ENCODE measurements at places on chromosomes 7 and 10.
A peak's percentile ranks its signal among the peaks of the same experiment; 100 is the strongest.

DNA sequence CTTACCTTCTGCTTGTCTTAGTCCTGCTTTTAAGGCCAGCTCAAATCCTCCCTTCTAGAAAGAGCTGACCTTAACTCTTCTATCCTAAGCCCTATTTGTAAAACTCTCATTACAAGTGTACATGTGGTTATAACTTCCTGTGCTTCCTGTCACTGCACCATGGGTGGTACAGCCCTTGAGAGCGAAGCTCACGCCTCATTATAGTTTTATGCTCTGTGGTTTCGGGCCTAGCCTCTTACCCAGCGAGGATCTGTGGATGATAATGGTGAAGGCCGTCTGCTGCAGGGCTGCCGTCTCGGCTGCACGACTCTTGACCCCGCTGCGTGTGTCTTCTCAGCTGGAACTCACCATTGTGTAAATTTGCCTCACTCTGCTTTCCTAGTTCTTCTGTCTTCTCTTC is 74.6 kb downstream of the CUL1 start:
- DNase-seq, result peak; percentile 33

- no peak for DNase-seq
Measured at GRCh38 chr10:24744946-24745345, 21.3 kb upstream of the ARHGAP21 start.

- DNase-seq, result peak; percentile 54
Measured at GRCh38 chr10:26367771-26368170, 70.4 kb upstream of the APBB1IP start.

- DNase-seq, result no peak
Measured at GRCh38 chr7:77320137-77320536, 96.0 kb downstream of the GSAP start.

- no peak for DNase-seq
Measured at GRCh38 chr7:121385800-121386179, 10.3 kb downstream of the FAM3C start.

DNA sequence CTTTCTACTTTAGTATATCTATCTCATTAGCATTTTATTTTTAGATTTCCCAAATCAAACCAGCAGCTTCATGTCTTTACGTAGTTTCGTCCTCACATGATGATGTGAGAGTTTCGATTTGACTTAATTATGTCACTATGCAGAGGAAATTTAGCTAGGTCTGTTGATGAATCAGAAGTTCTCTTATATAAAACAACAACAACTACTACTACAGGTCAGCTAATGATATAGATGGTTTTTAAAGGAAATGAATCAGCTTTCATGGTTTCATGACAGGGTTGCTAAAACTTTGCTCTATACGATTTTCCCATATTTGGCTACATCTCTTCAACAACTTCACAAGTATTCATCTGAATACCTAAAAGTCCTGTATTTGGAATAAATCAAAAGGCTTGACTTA is 28.6 kb downstream of the JAZF1 start:
- DNase-seq, result peak; percentile 83

DNA sequence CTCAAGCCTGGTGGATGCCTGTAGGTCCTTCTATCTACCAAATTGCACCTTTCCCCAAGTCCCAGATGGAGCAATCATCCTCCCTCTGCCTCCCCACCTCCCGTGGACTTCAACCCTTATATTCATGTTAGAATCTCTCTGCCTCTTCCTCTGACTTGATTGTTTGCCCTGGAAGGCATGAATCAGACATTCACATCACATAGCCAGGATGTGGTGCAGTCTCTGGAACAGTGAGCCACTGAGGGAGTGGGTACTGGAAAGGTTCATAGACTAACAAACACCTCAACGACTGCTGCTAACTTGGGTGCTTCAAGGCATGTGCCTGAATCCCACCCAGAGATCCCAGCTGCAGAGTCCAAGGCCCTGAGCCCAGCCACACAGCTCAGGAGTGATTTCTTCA is 494.0 kb downstream of the TNS3 start:
- peak; percentile 68 for DNase-seq

DNA sequence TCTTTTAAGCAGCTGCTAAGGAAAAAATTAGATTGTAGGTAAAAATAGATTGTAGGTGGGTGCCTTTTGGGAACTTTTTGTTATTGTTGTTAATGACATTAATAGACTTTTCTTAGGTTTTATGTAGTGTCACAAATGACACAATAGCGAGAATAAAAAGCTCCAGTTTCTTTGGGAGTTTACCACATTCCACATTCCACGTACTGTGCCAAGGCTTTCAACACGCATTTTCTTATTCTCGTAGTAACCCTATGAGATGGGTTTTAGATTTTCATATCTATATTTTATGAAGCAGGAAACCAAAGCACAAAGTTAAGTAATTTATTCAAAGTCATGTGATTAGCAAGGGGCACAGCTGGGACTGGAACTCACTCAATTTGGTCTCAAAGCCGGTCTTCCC is 103.8 kb downstream of the XRCC2 start:
- no peak for DNase-seq

DNA sequence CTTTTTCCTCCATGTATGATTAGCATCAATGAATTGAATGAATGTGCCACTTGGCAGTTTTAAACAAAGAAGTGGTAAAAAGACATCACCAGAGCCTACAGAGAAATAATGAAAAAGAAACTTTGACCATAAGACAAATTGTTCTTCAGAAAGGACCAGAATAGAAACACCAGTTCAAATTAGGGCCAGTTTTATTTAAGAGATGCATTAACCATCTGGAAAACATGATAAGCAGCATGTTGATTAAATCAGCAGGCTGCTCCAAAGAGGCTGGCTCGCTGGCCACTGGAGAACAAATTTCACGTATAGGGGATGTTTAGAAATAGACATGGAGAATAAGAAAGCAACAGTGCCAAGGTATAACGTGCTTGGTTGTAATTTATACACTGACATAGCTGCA is 242.3 kb upstream of the AOAH start:
- no peak for DNase-seq

DNA sequence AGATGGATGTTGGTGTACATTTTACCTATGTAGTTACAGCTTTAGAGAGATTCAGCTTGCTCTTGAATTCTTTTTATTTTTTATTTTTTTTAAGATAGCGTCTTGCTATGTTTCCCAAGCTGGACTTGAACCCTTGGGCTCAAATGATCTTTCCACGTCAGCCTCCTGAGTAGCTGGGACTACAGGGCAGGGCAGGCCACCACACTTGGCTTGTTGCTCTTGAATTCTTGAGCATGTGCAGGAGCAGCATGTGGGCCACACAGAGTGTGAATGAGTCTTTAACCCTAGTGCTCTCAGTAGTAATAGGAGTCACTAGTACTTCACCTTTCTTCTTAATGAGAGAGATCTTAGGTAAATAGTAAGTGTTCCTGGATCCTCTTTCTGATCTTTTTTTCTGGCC is 26.7 kb upstream of the CYCS start:
- no peak for DNase-seq

DNA sequence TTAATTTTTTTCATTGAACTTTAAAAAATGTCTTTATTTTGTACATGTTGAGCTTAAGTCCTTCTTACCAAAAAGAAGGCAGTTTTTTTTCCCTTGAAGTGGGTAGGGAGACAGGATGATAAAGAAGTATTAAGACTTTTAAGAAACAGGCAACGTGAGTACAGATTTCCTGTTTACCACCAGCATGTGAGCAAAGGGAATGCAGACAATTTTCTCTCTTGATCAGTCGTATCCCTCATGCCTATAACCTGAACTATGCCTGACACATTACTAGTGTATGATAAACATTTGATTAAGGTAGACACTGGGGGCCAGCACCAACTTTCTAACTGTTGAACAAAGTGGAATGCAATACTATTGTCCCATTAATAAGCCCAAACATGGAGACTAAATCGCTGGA is 8.8 kb upstream of the OR2A2 start:
- DNase-seq, result no peak

DNA sequence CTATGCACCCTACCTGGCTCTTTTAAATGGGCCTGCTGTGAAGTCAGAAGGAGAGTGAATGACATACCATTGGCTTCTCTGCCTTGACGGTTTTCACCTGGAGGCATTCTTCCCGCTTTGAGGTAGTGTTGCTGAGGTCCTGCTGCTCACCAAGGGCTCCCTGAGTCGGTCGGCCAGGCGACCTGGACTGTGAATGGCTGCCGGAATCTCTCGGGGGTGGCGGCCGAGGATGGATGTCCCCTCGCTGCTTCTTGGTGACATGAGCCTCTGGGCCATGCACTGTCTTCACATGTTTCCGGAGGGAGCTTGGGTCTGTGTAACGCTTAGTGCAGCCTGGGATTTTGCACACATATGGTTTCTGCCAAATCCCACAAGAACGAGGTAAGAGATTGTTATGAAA is 264.7 kb downstream of the GLI3 start:
- no peak for DNase-seq

DNA sequence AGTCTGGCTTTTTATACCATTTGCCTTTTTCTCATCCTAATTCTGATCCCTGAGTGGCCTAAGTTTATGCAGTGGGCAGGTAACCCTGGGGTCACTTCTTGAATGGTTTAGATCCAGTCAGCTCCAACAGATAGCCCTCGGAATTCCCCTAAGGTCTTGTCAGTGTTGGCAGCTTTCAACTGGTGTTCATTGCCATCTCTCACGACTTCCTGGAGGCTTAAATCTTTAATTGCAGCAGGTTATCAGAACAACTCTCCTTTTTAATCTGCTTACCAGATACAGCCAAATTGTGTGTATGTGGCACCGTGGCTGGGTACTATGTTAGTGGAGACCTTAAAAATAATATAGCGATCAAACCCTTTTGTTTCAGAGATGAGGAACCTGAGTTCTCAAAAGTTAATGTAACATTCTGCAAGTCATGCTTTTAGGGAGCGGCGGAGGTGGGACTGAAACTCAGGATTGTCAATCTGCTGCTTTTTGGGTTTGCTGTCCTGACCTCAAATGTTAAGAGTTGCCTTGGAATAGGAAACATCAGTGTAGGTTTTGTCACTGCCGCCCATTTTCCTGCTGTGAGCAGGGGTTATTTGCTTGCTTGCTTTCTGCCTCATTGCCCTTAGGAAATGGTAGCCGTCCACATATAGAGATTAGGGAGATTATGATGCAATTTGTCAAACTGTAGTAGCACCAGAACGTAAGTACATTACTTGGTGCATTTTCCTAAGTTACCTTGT is 818 bp downstream of the DLD start:
- DNase-seq, result no peak

GRCh38 chr10:87652261-87652660 is 7.4 kb upstream of the PAPSS2 start:
- DNase-seq, result no peak

DNA sequence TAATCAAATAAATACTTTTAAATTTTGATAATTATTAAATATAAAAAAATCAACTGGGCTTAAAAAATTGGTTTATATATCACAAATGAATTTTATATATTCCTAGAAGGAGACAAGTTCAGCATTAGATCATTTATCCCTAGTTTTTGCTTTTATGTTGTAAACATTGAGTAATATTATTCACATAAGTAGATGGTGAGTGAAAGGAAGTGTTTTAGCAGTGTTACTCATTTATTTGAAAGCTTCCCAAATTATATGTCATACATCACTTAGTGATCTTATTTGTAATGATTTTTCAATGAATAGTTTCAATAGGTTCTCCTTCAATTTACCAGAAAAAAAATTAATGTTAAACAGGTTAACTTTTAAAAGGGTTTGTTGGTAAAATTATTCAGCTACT is 15.8 kb downstream of the KLLN start:
- no peak for DNase-seq

GRCh38 chr10:77800738-77801266 is 125.8 kb downstream of the DLG5 start:
- DNase-seq, result no peak

- DNase-seq, result no peak
Measured at GRCh38 chr10:35274498-35275060, 61.7 kb upstream of the CCNY start.

DNA sequence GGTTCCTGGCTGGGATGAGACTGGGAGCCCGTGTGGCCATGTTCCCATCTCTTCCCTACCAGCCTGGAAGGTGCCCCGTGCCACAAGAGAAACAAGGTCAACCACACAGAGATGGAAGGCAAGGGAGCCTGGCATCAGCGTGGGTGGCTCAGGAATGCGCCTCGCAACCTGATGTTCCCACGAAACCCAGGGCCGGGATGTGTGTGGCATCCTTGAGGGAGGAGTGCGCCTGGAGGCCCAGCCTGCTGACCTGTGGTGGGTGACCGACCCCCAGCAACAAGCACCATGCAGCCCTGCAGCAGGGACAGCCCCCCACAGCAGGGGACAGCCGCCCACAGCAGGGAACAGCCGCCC is 267.2 kb downstream of the ELFN1 start:
- no peak for DNase-seq

DNA sequence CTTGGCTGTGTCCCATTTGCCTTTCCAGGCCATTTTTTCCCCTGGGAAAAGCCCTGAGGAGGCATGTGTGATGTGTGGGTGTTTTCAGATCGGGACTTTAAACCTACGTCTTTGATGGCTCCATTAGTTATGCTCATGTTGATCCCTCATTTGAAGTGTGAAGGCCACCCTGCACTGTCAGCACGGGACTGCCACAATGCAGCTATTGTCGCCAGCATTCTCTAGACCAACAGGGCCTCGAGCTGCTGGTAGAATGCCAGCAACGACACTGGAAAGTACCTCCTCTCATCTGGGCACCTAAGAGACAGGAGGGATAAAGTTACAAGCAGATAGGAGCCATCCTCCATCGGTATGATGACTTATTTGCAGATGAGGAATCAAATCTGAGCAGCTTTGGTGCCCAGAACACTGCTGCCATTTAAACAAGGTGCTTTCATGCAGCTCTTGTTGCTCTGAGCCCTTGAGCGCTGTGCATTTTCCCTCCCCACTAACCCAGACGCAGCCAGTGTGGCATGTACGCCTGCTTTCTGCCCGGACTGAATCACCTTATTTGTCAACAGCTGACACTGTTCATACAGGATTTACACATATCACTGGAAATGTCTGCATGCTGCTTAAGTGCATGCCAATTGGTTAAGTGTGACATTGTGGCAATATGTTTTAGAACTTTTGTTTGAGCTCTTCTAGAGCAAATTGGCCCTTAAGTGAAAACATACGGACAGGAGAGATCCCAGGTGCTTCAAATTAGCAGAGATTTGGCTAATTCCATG is 175.0 kb upstream of the PITRM1 start:
- DNase-seq, result no peak

DNA sequence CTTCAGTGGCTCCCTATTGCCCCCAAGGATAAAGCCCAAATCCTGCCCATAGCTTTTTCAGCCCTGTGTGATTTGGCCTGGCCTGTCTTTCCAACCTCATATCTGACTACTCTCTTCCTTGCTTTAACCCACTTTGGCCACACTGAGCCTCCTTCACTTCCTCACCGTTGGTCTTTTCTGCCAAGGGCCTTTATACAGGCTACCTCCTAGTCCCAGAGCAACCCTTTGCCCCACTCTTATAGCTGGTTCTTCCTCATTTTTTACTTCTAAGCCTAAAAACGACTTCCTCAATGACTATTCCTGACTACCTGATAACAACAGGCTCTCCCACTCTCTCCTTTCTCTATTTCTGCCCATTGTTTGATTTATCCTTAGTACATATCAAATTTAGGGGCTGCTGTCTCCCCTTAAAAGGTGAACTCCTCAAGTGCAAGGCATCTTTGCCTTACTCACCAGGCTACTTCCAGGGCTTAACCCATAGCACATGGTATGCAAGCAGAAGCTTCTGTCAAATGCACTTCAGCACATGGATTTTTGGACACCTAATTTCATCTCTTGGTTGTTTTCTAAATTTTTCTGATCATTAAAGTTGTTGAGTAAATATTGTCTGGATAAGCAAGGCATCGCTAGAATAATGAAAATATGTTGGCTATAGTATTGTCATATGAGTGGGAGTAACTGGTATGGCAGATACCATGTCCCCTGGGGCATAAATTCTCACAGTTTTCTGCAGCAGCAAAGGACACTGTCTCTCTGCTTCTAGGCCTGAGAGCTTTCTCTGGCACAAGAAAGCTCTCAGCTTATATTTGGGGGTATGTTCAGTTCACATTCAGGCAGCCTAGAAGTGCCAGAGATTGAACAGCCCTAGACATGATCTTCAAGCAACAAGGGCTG is 201.5 kb upstream of the GPR26 start:
- DNase-seq, result no peak
